ENCODE measurements at places on chromosomes 3 and 15.

GRCh38 chr3:30268288-30268687 lies 338.1 kb upstream of the TGFBR2 start:
- no peak overlapping the region for H3K4me3 ChIP-seq
- no peaks in the 10 kb centered on the region for H3K27me3 ChIP-seq
- DNase-seq = no peak
- H3K36me3 ChIP-seq = no peaks in the 10 kb centered on the region

DNA sequence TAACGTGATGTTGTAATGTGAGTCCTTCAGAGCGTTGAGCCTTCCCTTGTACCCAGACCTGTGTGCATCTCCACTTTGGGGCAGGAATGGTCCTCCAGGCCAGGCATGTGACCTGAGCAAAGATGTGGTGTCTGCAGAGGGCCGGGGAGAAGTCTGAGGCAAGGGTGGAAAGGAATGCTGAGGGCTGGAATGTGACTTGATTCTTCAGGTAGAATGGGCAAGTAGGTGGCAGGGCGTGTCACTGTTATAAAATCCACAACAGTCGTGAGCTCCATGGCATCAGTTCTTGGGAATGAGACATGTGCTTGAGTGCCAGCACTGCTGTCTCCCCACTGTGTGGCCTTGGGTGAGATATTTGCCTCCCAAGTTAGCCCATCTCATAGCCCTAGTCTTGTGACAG lies 24.0 kb upstream of the BSN start:
- H3K4me1 ChIP-seq = peaks cover 33% of the 10 kb centered on the region
- H3K36me3 ChIP-seq = peaks cover 14% of the 10 kb centered on the region
- no peaks in the 10 kb centered on the region for H3K27me3 ChIP-seq
- no peak overlapping the region for H3K4me3 ChIP-seq
- no peak for DNase-seq

GRCh38 chr3:182414586-182414985 lies 378.7 kb upstream of the ATP11B start:
- no peak overlapping the region for H3K27ac ChIP-seq
- no peak for DNase-seq
- no peaks in the 10 kb centered on the region for H3K36me3 ChIP-seq

- no peak for DNase-seq
- no peaks in the 10 kb centered on the region for H3K27me3 ChIP-seq
- no peaks in the 10 kb centered on the region for H3K4me1 ChIP-seq
- H3K27ac ChIP-seq = no peak overlapping the region
- no peak overlapping the region for H3K4me3 ChIP-seq
Measured at GRCh38 chr3:25025236-25025635, 402.8 kb upstream of the RARB start.

DNA sequence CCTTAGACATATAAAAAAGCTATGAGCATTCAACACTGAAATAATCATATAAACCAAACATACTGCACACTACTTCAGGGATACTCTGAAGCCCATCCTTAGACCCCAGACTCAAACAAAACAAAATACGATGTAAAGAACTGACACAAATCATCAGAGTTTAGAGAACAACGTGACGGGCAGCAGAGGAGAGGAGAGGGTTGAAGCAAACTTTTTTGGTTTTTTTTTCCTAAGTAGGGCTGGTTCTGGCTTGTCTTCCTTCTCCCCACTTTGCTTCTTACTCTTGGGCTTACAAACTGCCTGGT lies 34.7 kb downstream of the GAP43 start:
- peaks cover 11% of the 10 kb centered on the region for H3K4me1 ChIP-seq
- DNase-seq = no peak
- no peak overlapping the region for H3K4me3 ChIP-seq

- DNase-seq = no peak
- H3K27me3 ChIP-seq = no peaks in the 10 kb centered on the region
Measured at GRCh38 chr3:10492364-10493201, 12.8 kb downstream of the ATP2B2 start.

GRCh38 chr3:104106276-104106675 lies 1260.4 kb upstream of the ALCAM start:
- no peak overlapping the region for H3K4me3 ChIP-seq
- no peaks in the 10 kb centered on the region for H3K27me3 ChIP-seq
- no peak overlapping the region for H3K27ac ChIP-seq

- peaks cover 25% of the 10 kb centered on the region for H3K4me1 ChIP-seq
- H3K27me3 ChIP-seq = no peaks in the 10 kb centered on the region
- DNase-seq = no peak
- H3K36me3 ChIP-seq = no peaks in the 10 kb centered on the region
- H3K4me3 ChIP-seq = no peak overlapping the region
- H3K27ac ChIP-seq = no peak overlapping the region
Measured at GRCh38 chr3:72663429-72663828, 184.8 kb downstream of the SHQ1 start.

- no peak for DNase-seq
- no peak overlapping the region for H3K4me3 ChIP-seq
- no peaks in the 10 kb centered on the region for H3K27me3 ChIP-seq
Measured at GRCh38 chr3:76888856-76889255, 151.0 kb upstream of the ROBO2 start.

DNA sequence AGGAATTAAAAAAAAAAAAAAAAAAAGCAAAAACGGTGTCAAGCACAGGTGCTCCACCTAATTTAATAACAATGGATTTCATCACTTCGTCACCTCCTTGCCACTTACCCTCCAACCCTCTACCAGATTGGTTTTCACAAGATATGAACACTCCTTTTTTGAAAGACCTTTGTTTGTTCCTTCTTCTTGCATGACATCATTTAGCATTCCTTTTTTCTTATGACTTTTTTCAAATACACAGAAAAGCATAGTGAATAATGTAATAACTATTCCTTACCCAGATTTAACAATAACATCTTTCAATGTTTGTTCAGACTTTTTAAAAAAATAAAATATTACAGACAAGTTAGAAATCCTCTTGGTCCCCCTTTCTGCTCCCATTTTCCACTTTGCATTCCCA lies 16.3 kb downstream of the COL6A6 start:
- no peaks in the 10 kb centered on the region for H3K4me1 ChIP-seq
- DNase-seq = no peak
- no peaks in the 10 kb centered on the region for H3K36me3 ChIP-seq
- H3K27me3 ChIP-seq = no peaks in the 10 kb centered on the region

DNA sequence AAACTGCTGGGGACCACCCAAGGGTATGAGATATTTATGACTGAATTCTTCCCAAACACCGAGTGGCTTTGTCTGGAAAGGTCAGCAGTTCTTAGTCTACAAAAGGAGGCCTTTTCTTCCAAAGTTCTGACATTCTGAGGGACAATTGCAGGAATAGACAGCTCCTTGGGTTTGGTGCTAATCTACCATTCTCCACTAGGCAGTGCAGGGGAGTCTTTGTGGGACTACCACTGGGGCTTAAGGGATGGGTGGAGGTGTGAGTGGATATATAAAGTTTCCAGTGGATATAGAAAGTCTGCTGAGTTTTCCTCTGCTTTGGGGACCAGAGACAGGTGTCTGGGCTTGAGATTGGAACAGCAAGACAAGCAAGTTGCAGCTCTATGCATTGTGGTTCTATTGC lies 62.7 kb downstream of the EXOG start:
- H3K27ac ChIP-seq = no peak overlapping the region
- no peaks in the 10 kb centered on the region for H3K27me3 ChIP-seq
- DNase-seq = no peak
- H3K4me3 ChIP-seq = no peak overlapping the region
- no peaks in the 10 kb centered on the region for H3K4me1 ChIP-seq

DNA sequence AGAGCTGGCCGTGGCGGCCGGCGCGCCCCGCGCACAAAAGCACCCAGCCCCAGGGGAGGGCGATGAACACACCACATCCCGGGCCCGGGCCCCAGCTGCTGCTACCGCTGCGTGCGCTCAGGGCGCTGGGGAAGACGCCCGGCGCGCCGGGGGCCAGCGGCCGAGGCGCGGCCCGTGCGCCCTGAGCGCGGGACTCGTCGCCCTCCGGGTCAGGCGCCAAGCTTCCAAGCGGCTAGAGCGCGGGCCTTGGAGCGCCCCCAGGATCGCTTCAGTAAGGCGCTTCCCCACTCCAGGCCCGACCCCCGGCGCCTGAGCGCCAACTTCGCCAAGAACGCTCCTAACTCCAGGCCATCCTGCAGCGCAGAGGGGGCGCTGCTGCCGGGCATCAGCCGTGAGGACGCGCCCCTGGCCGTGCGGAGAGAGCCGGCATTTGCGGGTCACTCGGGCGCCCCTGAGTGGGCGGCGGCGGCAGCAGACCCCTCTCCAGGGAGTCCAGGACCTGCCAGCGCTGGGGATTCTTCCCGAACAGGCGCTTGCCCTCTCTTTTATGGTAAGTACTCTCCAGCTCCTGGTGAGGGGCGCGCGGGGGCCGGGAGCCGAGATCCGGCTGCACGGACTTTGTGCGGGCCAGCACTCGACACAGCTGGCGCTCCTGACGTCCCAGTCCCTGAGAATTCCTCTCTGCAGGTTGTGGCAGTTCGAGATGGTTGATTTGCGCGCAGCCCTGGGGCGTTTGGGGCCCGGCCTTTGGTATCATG lies 475 bp downstream of the SPSB4 start:
- H3K27ac ChIP-seq = peak overlapping the region; percentile 92
- peak; percentile 18 for DNase-seq
- no peaks in the 10 kb centered on the region for H3K36me3 ChIP-seq
- H3K27me3 ChIP-seq = no peaks in the 10 kb centered on the region

DNA sequence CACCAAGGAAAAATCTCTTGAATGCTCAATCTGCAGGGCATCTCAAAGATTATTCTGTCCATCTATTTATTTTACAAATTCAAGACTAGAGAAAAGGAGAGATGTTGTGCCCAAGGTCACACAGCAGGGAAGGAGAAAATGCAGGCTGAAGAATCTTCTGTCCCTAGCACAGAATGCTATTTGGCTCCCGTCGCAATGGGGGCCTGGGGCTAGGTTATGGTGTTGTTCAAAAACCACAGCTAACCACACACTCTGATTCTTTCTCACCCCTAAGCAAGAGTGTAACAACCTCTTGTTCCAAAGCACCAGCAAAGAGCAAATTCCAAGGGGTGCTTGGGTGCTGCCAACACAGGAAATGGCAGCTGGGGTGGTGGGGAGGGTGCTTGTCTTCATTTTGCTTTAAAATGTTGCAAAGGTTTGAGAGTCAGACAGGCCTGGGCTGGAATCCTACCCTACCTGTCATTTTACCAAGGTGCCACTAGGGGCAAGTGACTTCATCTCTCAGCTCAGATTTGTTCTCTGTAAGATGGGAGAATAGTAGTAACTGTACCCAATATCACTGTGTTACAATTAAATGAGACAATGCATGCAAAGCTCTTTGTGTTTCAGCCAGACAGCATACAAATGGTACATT lies 112.5 kb downstream of the ADAMTS9 start:
- H3K4me1 ChIP-seq = peaks cover 2% of the 10 kb centered on the region
- no peak overlapping the region for H3K27ac ChIP-seq
- no peaks in the 10 kb centered on the region for H3K27me3 ChIP-seq
- DNase-seq = no peak

GRCh38 chr3:188789251-188789650 lies 382.5 kb upstream of the TPRG1 start:
- H3K27ac ChIP-seq = no peak overlapping the region
- no peak for DNase-seq
- H3K36me3 ChIP-seq = no peaks in the 10 kb centered on the region
- H3K4me1 ChIP-seq = peaks cover 11% of the 10 kb centered on the region

DNA sequence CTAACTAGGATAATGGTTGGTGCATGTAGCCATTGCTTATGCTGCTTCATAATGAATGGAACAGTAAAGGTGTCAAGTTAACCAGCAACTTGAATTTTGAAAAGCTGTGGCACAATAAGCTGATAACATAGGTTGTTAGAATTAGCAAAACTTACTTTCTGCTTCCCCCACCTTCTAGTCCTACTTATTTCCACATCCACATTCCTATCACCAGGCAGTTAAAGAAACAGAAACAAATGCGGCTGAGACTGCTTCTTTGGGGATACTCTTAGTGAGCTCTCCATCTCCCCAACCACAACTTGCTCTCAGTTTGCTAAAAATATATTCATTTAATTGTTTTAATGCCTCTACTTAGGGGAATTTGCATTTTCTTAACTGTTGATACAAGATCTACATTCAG lies 215.1 kb downstream of the TIGIT start:
- H3K27me3 ChIP-seq = no peaks in the 10 kb centered on the region
- H3K4me1 ChIP-seq = peaks cover 5% of the 10 kb centered on the region
- H3K27ac ChIP-seq = no peak overlapping the region
- no peak overlapping the region for H3K4me3 ChIP-seq
- no peaks in the 10 kb centered on the region for H3K36me3 ChIP-seq
- no peak for DNase-seq

- no peaks in the 10 kb centered on the region for H3K36me3 ChIP-seq
- DNase-seq = no peak
- H3K27ac ChIP-seq = no peak overlapping the region
- no peaks in the 10 kb centered on the region for H3K27me3 ChIP-seq
Measured at GRCh38 chr3:121436074-121436473, 109.7 kb downstream of the POLQ start.

DNA sequence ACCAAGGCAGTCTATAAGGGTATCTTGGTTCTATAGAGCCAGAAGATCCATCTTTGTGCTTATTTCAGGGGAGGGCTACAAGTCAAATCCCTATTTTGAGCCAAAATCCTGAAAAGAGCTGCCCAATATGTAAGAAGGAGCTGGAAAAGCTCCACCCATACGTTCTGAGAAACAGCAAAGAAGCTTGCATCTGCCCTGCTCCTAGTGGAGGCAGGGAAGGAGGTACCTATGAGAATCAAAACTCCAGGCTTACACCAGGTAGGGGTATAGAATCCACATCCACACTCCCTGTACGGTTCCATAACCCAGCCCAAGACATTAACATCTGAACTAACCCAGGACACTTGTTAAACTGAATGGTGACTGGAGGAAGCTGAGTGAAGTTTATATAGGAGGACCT lies 30.0 kb downstream of the PHC3 start:
- H3K27me3 ChIP-seq = no peaks in the 10 kb centered on the region
- no peak overlapping the region for H3K27ac ChIP-seq

GRCh38 chr15:38823263-38823662 lies 258.6 kb upstream of the RASGRP1 start:
- no peak for DNase-seq
- no peaks in the 10 kb centered on the region for H3K36me3 ChIP-seq
- no peak overlapping the region for H3K27ac ChIP-seq

DNA sequence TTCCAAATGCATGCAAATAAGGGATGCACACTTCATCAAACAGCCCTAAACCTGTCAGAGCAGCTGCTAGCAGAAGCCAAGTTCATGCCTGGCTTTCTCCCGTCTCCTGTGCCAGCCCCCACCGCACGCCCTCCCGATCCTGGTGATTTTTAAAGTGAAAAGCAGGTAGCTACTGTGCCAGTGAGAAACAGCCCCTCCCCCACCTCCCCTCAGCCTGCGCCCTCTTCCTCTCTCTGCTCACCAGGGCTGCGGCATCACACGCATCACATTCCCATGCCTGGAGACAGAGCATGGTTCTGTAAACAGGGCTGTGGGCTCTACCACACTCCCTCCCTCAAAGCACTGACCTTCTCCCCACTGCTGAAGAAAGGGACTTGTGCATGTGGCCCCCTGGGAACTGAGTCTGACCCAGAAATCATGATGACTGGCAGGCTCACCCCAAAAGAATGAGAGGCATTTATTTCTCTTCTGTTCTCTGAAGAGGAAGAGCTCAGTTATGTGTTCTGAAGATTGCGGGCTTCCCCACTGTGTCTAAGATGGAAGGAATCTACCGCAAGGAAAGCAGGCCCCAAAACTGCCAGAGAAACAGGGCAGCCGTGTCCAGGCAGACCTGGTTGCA lies 14.5 kb upstream of the SLC6A1 start:
- no peak overlapping the region for H3K27ac ChIP-seq
- no peaks in the 10 kb centered on the region for H3K36me3 ChIP-seq
